ENCODE measurements at places on chromosomes 5 and 9.

DNA sequence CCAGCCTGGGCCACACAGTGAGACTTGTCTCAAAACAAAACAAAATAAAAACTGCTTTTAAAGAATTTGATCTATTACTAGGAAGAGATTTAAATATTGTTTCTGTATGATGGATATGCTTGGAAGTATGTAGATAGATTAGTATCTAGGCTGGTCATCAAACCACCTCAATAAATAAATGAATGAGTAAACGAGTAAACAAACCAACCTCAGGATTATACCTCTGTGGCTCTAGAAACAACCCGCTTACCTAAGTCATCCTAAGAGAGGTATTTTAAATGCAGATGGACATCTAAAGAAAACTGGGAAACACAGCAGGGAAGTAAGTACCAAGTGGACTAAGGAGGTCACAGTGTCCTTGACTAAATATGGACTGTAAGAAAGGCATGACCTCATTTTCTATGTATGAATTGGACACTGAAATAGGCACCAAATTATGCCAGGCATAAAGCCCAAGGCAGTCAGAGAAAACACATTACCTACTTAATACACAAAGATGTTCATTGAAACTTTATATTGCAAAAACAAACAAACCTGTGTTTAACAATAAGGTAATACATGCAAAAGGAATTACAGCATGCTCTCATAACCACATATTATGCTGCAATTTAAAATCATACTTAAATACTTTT lies 7.3 kb downstream of the ANKH start:
- no peak for DNase-seq

DNA sequence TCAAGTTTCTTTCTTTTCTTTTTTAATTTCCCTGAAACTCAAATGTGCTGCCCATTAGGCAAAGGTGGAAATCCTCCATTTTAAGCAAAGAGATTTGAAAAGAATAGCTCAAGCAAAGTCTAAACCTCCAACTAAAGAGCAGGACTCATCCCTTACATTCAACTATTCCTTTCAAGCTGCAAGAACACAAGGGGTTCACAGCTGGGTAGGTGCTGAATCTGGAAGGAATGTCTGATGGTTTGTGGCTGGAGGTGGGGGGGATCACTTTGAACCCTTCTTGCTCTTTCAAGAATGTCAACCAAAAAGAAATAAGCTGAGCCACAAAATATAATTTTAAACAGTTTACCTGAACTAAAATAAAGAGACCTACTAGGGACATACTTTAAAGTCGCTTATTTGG lies 375.7 kb upstream of the CDH10 start:
- DNase-seq, result no peak

GRCh38 chr5:181189962-181190710 lies 14.9 kb downstream of the TRIM7 start:
- DNase-seq, result no peak

DNA sequence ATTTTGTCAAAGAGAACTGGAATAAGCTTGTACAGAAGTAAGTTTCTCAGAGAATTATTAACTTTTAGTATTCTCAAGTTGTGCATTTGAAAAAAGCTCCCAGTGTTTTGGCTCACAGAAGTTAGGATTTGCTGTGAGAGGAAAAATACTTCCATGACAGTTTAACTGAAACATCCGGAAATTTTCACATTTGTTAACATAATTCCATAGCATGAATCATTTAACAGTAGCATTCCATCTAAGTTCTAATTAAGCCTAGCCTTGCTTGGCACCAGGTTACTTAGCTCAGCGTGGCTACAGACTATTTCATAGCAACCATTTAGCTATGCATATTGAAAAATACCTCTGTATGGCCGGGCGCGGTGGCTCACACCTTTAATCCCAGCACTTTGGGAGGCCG lies 90.8 kb downstream of the LNPEP start:
- DNase-seq, result no peak

- DNase-seq, result peak; percentile 43
These were observed 7.1 kb downstream of the LRRC26 start for GRCh38 chr9:137162505-137163364.

GRCh38 chr9:91896097-91896496 lies 53.9 kb downstream of the ROR2 start:
- no peak for DNase-seq

DNA sequence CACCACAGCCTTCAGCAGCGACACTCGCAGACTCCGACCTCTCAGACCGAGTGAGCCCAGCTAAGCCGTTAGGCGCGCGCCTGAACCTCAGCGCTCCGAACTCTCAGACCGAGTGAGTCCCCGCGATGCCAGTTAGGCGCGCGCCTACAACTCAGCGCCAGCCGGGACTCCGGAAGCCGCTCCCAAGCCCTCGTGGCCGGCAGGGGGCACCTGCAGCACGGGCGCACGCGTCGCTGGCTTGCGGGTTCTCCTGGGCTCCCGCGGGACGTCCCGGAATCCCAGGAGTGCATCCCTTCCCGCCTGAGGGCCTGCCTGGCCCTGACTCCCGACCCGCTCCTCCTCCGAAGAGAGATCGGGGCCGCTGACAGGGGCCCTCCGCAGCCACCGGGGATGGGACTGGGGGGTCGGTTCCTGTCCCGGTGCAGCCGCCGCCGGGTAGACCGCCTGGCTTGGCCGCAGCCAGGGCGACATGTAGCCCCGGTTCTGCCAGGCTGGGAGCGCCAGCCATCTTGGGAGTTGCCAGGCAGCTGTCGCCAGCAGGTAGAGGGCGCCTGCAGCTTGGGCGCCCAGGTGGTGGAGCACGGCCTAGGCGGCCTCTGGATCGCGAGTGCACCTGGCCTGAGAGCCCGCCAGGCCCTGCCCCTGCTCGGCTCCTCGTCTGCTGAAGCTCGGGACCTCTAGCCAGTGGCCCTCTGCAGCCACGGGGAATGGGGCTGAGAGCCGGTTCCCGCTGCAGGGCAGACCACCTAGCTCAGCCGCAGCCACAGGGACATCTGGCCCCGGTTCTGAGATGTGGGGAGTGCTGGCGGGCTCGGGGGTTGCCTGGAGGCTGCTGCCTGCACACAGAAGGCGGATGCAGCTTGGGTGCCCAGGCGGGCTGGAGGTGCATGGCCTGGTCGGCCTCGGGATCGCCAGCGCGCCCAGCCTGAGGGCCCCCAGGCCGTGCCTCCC lies at the start of gene ANKRD18A:
Gene ANKRD18A (minus strand): TSS at position 114 of the 951 bp plus-strand sequence. CDS start 311 bp downstream, outside the sequence.
- peak; percentile 66 for DNase-seq

GRCh38 chr5:177588413-177588909 lies 3.5 kb upstream of the TMED9 start:
- no peak for DNase-seq

DNA sequence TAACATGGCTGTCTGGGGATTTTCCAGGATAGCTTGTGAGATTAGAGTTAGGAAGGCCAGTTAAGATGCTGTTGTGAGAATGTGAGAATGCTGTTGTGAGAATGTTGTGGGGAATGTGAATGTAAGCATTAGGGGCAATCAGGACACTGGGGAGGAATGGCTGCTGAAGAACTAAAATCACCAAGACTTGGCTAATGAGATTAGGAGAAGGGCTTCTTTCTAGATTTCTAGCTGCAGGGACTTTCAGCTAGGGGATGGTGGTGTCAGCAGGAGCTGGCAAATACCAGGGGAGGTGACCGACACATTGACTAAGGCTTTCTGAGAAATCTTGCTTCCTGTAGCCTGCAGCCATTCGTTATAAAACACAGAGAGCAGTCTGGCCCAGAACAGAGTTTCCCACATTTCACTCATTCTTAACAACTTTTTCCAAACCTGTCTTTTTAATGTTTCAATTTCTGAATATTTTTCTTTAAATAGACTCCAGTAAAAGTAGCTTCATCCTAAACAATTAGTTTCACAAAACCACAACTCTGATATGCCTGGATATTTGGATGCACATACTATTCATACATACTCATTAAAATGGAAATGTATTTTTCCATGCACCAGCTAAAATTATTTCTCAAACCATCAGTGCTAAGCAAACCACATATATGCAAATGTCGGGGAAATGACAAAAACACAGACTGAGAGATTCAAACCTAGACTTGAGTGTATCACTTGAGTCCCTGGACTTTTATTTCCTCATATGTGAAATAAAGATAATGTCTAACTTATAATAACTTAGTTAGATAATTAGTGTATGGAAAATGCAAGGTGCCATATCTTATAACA lies 89.3 kb upstream of the TNC start:
- DNase-seq, result no peak

GRCh38 chr5:34822956-34823715 lies 15.8 kb upstream of the TTC23L start:
- DNase-seq, result no peak

Data from breast epithelium (tissue), 4 donors.